ENCODE measurements at places on chromosomes 6 and 20.

GRCh38 chr6:122713138-122713537, 66.4 kb upstream of the FABP7 start:
- DNase-seq: no peak

DNA sequence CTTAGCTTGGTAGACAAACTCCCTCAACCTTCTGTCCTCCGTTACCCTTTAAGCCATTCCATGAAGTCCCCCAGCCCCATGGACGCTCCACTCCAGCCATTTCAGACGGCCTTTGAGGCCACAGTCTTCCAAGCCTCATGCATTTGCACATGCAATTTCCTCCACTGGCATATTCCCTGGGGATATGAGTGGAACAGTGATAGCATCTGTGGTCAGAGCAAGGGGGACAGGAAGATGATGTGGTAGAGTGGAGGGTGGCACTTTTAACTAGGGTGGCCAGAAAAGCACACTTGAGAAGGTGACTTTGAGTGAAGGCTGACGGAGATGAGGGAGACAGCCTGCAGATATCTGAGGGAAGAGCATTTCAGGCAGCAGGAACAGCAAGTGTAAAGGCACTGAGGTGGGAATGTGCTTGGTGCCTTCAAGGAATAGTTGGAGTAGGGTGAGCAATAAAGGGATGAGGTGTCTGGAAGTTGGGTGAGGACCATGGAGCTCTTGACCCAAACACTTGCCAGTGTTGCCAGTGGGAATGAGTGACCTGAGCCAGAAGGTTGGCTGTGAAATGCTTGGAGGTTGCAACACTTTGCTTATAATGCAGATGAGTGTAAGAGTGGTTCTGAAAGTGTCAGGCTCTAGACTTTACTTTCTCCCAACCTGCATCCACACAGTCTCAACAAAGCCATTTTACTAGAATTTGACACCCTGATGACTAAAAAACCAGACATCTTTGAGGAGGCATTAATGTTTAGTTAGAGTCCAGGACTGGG, 275.6 kb upstream of the SUPT3H start:
- DNase-seq: no peak

GRCh38 chr6:37696220-37696840, 1.4 kb downstream of the MDGA1 start:
- no peak for DNase-seq

- no peak for DNase-seq
Measured at GRCh38 chr6:75952128-75952527, 120.3 kb downstream of the IMPG1 start.

- no peak for DNase-seq
Measured at GRCh38 chr20:9736373-9736772, 102.5 kb downstream of the PAK5 start.

DNA sequence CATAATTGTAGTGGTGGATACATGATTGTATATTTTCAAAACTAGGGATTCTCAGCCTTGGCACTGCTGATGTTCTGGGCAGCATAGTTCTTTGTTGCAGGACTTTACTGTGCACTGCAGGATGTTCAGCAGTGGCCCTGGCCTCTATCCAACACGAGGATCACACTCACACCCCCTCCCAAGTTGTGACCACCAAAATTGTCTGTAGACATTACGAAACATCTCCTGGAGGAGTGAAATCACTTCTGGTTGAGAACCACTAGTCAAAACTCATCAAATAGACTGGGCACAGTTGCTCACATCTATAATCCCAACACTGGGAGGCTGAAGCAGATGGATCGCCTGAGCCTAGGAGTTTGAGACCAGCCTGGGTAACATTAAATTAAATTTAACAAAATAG, 123.1 kb upstream of the CDYL start:
- DNase-seq: no peak

DNA sequence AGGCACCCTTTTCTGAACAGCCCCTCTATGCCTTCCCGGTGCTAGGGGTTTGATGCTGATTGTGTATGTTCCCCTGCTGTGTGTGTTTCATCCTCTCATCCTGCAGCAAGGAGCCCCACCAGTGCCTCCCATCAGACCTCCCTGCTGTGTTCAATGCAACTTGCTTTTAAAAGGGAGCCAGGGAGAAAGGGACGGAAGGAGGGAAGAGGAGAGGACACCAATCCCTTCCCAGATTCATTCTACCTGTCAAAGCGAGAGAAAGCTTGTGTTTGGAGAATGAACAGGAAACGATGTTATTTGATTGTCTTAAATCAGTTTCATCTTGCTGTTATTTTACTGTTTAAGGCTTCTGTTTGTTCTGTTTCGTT, 259.2 kb downstream of the ADGB start:
- no peak for DNase-seq
